ENCODE measurements at places on chromosomes 7 and 10.

GRCh38 chr10:35423505-35424306, 87.4 kb downstream of the CCNY start:
- no peak for DNase-seq

GRCh38 chr7:50276483-50276882, 28.0 kb upstream of the IKZF1 start:
- no peak for DNase-seq

DNA sequence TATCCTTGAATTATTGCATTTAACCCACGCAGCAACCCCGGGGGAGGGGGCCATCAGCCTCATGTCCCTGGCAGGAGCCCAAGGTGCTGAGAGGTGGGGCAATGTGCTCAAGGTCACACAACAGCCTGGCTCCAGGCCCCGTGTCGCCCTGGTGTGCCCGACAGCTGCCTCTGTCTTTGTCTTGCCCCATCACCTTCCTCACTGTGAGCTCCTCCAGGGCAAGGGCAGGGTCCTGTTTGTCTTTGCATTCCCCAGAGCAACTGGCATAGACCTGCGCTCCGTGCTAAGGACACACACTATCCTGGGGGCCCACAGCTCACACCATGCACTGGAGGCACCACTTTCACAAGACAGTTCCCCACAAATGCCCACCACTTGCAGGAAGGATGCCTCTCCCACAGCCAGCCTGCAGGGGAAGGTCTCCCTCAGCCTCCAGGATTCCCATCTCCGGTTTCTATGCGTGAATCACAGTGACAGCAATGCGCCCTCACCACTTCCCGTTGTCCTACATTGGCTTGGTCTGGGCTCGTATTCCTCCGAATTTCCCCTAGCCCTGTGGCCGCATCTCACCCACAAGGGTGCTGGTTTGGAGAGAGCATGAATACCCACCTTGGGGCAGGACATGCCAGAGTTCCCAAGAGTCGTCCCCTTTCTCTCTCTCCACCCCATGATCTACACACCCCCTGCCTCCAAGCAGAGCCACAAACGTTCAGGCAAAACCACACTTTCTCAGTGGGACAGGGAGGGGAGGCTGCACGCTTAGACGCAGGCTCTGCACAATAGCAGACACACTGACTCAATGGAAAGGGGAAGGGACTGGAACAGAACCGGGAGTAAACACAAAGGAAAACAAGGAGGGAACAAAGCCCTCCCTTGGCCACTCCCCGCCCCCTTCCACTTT, 10.3 kb downstream of the ITPRIP start:
- DNase-seq, result no peak

GRCh38 chr7:105245398-105246114, 143.2 kb downstream of the SRPK2 start:
- no peak for DNase-seq

GRCh38 chr10:74486659-74487058, 335.6 kb downstream of the ADK start:
- no peak for DNase-seq

DNA sequence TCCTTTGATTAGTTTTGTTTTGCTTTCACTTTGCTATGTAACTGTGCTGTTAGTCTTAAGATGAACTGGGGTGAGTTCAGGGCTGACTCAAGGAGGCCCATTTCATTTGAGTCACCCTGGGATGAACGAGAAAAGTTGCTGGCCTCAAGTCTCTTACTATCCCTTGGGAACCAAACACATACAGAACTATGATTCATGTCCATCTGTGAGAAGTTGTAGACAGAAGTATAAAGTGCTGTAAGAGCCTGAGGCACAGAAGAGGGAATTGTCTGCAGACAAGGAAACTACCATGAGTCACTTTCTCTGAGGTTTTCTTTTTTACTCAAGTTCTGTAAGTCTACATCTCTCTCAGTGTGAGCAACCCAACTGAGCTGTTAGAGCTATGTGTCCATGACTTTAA, 179.8 kb upstream of the CSTF2T start:
- DNase-seq, result no peak

- no peak for DNase-seq
These were observed 18.1 kb upstream of the OIT3 start for GRCh38 chr10:72875250-72876055.

DNA sequence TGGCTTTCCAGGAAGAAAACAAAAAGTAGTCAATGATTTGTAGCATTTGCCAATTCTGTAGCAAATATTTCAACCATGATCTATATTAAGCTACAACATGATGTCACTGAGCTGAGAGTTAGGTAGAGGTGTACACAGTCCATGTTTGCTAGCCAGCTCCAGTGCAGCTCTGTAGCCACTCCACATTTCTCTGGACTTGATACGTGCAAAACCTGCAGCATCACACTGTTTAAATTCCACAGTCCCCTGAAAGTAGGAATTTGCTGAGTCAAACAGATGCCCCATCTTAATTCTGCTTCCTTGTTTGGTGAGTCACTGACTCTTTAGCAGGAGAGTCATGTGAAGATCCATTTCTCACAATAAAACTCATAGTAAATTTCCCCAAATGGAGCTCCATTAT, 89.8 kb upstream of the LRRTM3 start:
- DNase-seq, result no peak

DNA sequence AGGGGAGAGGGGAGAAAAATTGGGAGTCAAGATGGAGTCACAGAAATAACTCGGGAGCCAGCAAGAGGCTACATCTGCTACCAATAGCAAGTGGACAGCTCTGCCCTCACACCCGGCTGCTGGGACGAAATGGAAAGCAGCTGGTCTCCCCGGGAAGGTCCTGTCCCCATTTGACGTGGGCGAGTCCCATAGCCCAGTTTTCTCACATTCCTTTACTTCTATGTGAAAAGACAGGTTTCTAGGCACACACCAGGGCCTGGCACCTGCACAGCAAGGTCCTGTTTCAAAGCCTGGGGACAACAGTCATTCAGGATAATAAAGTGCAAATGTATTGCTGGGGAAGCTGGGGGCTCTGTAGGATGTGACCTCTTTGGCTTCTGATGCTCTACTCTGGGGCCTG, 162.6 kb downstream of the OAT start:
- DNase-seq, result no peak

GRCh38 chr10:17747883-17748550, 4.0 kb upstream of the TMEM236 start:
- DNase-seq, result no peak

GRCh38 chr7:132276976-132277725, 299.1 kb downstream of the PLXNA4 start:
- no peak for DNase-seq

DNA sequence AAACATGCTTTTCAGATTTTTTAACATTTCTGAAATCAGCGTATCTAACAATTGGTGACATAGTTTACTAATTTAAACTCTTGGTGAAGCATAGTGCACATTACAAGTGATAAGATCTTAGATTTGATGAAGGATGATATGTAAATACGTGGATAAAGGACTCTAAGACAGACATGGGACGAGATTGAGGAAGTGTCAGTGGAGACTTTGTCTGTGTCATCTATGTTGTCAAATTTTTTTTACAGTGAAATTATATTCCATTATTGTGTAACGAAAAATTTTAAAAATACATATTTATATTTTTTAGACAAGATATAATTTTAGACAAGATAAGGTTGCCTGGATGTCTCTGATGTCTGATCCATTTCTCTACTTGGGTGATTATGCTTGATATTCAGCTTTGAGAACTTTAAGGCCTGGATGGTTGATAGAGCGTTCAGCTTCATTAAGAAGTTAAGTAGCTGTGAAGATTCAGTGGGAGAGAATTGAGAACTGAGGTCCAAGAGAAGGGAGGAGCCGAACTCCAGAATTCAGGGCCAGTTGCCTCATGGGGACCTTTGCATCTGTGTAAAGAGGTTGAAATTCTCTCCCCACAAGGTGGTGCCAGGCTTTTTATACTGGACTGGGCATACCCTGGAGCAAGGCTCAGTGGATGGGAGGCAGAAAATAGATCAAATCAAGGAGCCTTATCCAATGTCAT, 62.7 kb downstream of the KAT6B start:
- no peak for DNase-seq

GRCh38 chr7:121167971-121168370, 160.8 kb upstream of the WNT16 start:
- DNase-seq, result no peak

GRCh38 chr10:124672181-124672638, 72.0 kb downstream of the FAM53B start:
- no peak for DNase-seq

DNA sequence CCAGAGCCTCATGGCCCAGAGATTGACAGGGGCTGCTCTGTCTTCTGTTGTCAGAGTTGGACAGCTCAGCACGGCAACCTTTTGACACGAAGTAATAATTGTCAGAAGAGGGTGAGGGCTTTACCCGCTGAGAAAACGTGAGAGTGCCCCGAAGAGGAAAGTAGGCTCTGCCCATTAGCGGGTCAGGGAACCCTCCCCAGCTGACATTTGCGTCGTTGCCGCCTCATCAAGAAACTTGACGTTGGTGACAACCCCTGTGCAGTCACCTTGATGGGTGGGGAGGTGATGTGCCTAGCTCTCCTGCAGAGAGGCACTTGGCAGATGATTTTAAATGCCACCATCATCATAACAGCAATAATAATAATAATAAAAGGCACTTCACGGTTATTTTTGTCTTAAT, 202.1 kb downstream of the USP6NL start:
- no peak for DNase-seq

- DNase-seq, result peak; percentile 81
These were observed 73.7 kb downstream of the FOXL3 start for GRCh38 chr7:363626-364025.

GRCh38 chr10:61608255-61609033, 54.3 kb upstream of the CABCOCO1 start:
- DNase-seq, result no peak

- DNase-seq, result no peak
These were observed 70.1 kb downstream of the ITPRID1 start for GRCh38 chr7:31583942-31584341.

DNA sequence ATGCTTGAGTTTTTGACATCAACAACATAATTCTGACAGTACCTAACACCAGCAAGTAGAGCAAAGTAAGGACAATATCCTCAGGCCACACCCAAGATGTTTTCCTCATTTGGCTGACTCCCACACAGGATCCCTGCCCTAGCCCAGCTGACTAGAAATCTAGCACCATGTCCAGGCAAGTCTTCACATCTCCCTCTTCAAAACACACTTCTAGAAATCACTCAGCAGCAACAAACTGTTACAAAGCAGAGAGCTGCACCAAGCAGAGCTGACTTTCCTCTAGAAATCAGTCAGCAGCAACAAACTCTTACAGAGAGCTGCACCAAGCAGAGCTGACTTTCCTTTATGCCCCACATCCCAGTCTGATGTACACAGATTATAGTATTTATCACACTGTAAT, 7.7 kb downstream of the TMEM168 start:
- no peak for DNase-seq

GRCh38 chr7:130182990-130183389, 22.2 kb downstream of the TMEM209 start:
- no peak for DNase-seq

GRCh38 chr10:89861584-89862301, 160.4 kb downstream of the KIF20B start:
- no peak for DNase-seq

- no peak for DNase-seq
These were observed 2.0 kb downstream of the RELN start for GRCh38 chr7:103987451-103987850.

DNA sequence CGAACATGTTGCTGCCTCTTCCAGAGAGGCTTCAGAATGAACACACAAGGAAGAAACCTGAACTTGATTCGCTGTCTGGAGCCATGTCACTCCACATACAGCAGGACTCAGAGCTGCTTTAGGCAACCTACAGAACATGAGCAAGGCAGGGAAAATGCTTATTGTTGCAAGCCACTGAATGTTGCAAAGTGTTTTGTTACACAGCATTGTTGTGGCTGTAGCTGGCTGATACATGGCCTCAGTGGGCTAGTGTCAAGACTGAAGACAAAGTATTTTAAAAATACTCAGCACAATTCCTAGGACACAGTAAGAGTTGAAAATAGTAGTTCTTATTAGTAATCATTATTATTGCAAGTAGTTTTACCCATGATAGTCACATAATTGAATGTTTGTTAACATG, 3.1 kb upstream of the CHST15 start:
- no peak for DNase-seq

DNA sequence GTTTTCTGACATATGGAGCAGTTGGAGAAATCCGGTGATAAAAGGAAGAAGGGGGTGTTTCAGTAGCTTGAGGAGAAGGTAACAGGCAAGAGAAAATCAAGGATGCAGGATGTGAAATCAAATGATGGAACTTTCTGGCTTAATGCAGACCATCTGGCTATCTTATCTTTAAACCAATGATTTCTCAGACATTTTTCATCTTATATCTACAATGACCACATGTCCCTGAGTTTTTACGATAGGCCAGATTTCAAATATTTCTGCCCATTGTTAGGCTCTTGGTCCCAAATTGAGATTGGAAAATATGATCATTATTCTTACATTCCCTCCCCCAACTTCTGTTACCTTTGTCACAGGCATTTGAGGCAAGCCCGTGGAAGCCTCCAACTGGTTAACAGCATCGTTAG, 486.8 kb downstream of the SUGCT start:
- DNase-seq, result no peak

- DNase-seq, result no peak
These were observed 71.7 kb downstream of the TMEM178B start for GRCh38 chr7:141145630-141145982.

GRCh38 chr7:117791877-117792780, 81.1 kb downstream of the CTTNBP2 start:
- no peak for DNase-seq
